Renal cortex interstitium (tissue), 15 donors: ENCODE measurements at places on chromosomes 7 and 10. TPM values are rescaled to one million over a fixed set of nuclear protein-coding genes. Genes with fewer than 3 reads are reported as not detected.

DNA sequence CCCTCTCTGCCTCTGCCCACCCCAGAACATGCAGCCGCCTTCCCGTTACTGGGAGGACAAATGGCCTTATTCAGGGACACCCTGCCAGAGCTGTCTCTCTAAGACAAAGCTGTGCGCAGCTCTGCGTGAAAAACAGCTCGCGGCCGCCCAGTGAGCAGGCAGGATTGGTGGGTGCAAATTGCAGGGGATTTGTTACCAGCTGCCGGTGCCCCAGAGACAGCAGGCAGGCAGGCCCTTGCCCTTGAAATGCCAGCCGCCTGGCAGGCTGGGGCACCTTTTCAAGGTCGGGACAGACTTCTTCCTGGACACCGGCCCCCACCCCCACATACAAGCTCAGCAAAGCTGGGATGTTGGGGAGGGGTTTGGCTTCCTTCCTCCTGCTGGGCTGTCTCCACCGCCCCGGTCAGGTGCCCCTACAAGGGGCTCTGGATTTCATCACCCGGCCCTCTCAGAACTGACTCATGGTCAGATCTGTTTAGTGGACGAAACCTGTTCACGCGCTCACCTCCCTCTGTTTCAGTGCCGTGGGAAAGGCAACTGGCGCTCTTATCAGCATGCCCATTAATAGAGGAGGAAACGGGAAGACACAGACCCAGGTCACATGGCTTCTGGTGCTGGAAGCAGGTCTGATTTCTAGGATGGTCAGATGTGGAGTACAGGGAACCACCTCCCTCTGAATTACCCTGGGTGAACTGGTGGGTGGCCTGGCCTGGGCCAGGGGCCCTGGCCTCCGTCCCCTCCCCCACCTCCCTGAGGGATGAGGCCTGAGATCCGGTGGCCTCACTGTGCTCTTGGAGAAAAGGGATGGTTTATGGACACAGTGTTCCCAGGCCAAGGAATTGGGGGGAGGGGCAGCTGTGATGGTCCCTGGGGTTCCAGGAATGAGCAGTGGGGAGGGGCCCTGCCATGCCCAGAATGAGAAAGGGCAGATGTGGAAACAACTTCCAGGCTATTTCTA, 123.9 kb upstream of the PPIF start:
- DNase-seq, result no peak

DNA sequence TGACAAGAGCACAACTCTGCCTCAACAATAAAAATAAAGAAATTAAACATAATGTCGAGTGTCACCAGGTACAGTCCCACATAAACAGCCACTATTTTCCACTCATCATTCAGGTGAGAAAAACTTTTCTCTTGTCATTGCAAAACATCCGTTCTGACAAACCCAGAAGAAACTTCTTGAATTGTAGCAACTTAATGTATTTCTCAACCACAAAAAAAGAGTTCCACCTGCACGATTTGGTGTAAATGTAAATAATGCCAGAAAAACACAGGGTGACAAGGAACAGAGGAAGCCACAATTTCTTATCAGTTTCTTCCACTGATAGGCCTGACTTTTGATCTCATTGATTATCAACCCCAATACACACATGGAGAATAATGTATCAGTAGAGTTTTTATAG, 26.8 kb upstream of the INSIG1 start:
- no peak for DNase-seq

- no peak for DNase-seq
Observed at GRCh38 chr10:92436611-92437010, 137.3 kb downstream of the IDE start.

- no peak for DNase-seq
Observed at GRCh38 chr7:41918597-41918996, 215.7 kb upstream of the INHBA start.

Gene DRGX
- not detected for polyA plus RNA-seq
